ENCODE measurements at places on chromosomes 11 and 22.

DNA sequence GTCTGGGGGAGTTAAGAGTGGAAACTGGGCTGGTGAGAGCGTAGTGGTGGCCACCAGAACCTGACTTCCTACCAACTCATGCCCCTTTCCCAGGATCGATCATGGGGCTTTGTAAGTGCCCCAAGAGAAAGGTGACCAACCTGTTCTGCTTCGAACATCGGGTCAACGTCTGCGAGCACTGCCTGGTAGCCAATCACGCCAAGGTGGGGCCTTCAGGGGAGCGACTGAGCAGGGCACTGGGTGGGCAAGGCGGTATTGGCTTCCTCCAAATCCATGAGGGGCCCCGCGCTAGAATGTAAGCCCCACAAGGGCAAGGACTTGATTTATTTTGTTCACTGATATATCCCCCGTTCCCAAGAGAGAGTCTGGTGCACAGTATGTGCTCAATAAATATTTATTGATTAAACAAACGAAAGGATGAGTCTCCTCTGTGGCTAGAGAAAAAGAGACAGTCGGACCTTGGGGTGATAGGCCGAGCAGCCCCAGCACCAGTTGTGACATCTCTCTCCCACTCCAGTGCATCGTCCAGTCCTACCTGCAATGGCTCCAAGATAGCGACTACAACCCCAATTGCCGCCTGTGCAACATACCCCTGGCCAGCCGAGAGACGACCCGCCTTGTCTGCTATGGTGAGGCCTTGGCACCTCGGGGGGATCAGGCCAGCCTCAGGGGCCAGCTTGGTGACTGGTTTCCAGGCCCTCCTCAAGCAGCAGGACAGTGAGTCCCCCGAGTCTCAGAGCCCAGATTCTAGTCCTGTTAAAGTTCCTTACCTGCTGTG is 765 bp downstream of the ZFPL1 start:
- DNase-seq, result no peak

DNA sequence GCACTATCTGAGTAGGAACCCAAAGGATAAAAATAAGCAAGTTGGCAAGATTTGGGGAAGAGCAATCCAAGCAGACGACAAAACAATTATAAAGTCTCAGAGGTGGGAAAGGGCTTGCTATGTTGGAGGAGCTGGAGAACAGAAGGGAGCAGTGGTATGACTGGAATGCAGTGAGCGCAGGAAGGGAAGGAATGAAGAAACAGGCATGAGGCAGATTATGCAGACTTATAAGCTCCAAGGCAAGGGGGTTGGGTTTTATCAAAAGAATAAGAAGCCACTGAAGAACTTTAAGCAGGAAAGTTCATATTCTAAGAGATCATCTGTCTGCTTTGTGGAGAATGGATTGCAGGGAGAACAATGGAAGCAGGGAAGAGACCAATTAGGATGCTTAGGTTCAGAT is 31.7 kb downstream of the PGM2L1 start:
- DNase-seq, result no peak

- no peak for DNase-seq
Observed at GRCh38 chr11:71485063-71485399, 32.0 kb downstream of the NADSYN1 start.

- no peak for DNase-seq
Observed at GRCh38 chr11:45659818-45660160, 5.6 kb downstream of the CHST1 start.

GRCh38 chr11:61140416-61140815 is 20.8 kb downstream of the VPS37C start:
- DNase-seq, result no peak

GRCh38 chr11:116343270-116343669 is 429.5 kb downstream of the BUD13 start:
- no peak for DNase-seq

- DNase-seq, result no peak
Observed at GRCh38 chr11:16784666-16785065, 46.2 kb downstream of the C11orf58 start.
